ENCODE measurements at places on chromosomes 13 and 19.
A peak's percentile ranks its signal among the peaks of the same experiment; 100 is the strongest.

DNA sequence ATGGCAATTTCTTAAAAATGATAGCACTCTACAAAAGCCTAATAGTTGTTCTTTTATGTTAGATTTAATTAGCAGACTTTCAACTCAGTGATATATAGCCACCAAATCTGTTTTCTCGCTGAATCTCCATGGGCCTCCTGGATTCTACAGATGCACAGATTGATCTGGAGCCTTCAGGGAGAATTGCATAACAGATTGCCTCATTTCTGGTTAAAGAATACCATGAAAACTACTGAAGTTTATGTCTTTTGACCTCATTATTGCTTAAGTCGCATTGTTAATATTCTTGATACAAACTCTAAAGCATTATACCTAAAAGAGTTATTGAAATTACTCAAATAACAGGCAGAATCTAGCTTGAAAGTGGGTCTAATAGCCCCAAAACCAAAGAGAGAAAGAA is 53.7 kb upstream of the PRR20A start:
- no peak for DNase-seq

DNA sequence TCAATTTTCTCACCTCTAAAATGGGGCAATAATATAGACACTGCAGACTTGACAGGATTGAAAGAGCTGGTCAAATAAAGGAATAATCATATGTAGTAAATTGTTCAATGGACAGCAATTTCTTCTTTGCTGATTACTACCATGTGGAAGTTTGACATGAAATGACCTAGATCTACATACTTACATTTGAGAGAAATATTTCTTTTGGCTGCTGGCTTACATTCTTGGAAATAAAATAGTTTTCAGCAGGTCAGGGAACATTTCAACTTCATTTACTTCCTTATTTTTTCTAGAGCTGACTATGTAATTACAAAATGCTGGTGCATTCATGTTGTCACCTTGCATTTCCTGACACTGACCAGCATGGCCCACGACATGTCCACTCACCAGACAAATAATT is 294.6 kb upstream of the MIR17HG start:
- DNase-seq = no peak

DNA sequence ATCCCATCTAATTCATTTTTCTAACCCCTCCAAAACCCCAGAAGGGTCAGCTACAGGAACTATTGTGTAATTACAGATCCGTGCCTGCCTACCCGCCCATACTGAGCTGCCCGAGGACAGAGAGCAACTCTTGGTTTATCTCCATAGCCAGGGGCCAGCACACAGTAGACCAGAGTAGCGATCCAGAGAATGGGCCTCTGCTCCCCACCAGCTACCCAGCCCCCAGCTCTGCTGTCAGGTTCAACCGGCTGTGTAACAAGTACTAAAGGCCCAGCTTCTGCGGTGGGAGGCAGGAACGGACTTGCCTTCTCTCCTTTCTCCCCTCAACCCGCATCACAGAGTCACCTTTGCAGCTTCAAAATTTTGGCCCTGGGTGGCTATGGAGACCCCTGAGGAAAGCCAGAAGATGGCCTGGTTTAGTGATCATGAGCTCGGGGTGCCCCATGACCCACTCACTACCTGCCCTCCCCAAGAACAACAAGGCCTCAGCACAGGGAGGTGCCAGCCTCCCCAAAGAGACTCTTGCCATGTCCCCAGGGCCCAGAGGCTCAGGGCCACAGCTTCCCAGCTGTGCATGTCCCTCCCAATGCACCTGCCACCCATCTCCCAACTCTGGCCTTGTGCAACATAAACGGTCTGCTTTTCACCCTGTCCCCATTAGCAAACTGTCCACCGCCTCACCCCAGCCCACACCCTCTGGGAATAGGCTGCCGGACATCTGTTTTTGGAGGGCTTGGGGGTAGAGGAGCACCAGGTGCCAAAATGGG is 5.7 kb downstream of the CALM3 start:
- no peak for DNase-seq

- DNase-seq = no peak
Observed at GRCh38 chr13:80605011-80605410, 264.1 kb upstream of the SPRY2 start.

- no peak for DNase-seq
Observed at GRCh38 chr13:64420181-64420580, 2810.0 kb downstream of the PCDH9 start.

DNA sequence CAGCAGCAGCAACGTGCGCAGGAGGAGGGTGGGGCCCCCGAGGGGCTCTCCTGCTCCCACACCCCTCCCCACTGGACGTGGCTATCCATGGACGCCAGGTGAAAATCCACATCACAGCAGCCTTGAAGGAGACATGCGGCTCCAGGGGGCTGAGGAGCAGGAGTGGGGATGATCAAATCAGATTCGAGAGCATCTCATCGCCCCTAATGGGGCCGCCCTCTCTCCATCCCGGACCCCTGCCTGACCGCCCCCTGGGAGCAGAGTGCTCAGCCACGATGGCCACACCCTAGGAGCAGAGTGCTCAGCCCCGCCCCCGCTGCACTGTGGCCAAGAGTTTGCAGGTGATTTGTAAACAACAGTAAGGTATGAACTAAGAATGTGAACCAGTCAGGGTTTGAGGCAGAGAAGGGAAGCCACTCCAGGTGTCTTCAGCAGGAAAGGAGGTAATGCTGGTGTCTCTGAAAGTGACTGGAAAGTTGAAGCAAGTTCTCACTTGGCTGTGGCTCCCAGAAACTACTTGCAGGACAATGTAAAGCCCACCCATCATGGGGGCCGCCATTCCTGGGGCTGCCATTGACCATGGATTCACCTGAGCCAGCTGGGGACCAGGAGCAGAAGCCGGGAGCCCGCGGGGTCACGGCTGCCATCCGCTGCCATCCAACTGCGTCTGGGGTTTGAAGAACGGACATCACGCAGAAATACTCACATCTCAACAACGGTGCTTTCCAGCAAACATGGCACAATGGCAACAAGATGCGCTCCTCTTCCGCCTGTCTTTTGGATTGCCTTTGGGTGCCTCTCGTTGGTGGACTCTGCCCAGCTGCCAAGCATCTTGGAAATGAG is 71.8 kb downstream of the SPACA7 start:
- DNase-seq = no peak

DNA sequence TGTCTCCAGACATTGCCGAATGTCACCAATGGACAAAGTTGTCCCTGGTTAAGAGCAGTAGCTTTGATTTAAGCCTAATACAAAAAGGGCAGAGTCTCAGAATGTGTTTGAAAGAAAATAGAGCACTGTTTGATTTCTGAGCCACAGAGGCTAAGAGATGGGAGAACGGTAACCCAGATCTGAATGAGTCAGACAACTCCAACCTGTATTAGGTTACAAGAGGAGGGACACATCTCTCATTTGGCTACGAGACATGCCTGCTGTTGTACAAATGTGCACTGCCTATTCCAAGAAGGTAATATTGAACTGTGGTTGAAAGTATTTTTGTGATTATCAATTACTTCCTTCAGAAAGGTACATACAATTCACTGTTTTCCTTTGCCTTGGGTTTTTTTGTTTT is 4.9 kb upstream of the HSPH1 start:
- no peak for DNase-seq

GRCh38 chr19:42409477-42409876 is 17.7 kb downstream of the LIPE start:
- DNase-seq = no peak

- DNase-seq = no peak
Observed at GRCh38 chr13:76969488-76970365, 21.4 kb downstream of the ACOD1 start.

DNA sequence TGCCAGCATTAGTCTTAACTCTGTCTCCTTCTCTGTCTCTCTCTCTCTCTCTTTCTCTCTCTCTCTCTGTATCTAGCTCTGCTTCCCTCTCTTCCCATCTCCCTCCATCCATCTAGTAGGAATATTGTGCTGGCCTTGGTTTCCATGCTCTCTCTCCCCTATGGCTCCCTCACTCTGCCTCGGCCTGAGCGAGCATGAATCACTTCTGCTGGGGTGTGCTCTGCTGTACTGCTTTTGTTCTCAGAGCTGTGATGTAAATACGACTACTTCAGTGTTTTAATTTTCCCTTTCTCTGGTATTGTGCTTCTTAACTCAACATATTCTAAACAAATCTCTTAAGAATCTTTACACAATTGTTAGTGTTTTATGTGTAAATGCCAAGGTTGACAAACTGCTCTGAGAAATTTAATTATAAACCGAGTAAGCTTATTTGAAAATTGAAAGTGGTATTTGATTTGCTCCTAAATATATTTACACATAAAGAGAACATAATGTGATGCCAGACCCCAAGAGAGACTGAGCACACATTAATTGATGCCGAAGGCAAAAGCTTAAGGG is 211.5 kb upstream of the KL start:
- peak; percentile 78 for DNase-seq

GRCh38 chr13:73198991-73199411 is 140.2 kb downstream of the KLF5 start:
- no peak for DNase-seq

DNA sequence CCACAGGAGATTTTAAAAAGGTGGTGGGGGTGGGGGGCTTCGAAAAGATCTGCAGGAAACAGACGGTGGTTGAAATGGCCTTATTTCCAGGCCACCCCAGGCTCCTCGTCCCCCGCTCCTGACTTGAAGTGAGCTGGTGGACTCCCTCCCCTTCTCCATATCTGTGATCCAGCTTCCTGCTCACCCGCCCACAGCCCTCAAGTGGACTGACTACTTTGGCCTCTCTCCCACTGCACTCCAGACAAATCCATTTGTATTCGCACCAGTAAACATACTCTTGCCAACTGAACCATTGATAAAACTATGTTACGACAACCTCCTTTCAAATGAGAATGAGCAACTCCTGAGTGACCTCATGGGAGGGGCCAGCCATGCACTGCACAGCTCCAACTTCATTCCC is 259.5 kb downstream of the COL4A1 start:
- no peak for DNase-seq

GRCh38 chr19:5832527-5833216 is 6.8 kb downstream of the FUT6 start:
- no peak for DNase-seq

DNA sequence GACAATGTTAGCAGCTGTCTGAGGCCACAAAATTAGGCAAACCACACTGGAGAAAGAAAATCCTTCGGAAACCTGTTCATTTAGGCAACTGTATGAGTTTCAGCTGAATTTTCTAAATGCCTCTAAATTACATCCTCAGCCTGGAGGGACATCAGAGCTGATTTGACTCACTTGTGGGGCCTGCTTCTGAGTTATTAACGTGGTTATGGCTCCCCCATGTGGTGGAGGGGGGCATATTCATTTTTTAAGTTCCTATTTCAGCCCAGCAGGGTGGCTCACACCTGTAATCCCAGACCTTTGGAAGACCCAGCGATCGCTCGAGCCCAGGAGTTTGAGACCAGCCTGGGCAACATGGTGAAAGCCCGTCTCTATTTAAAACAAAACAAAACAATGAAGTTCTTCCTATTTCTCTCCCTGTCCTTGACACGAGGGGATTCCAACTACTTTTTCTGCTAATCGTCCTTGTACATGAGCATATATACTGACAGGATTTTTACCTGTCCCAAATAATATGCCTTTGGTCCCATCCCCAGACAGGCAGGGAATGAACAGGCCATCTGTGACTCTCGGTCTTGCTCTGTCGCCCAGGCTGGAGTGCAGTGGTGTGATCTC is 31.5 kb upstream of the HIF3A start:
- DNase-seq = peak; percentile 83

DNA sequence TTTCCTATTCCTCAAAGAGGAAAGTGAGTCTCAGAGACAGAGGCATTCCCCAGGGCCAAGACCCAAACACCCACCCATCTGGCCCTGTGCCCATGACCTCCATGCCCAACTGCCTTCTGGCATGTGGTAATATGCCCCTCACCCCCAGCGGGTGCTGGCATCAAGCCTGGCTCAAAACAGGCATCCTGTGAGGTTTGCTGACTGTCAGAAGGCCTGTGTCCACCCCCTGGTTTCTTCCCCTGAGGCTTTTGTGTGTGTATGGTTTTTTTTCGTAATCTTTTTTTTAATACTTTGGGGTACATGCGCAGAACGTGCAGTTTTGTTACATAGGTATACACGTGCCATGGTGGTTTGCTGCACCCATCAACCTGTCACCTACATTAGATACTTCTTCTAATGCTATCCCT is 7.6 kb upstream of the KANK2 start:
- DNase-seq = no peak

DNA sequence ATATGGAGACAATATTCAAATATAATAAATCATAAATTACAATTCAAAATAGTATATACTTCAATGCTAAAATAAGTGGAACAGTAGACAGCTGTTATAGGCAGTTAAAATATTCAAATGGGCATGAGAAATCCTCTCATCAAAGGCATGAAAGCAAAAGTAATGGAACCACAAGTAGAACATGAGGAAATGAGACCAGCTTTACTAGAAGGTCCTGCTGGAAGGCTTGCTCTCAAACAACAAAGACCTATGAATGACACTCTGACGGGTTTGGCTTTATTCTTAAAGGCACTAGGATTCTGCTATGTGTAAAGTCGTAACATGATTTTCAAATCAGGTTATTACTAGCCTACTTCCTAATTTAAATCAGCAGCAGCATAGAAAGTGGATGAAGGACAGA is 148.1 kb downstream of the VWA8 start:
- no peak for DNase-seq

GRCh38 chr13:76289558-76289957 is 596.6 kb downstream of the KCTD12 start:
- DNase-seq = no peak

- no peak for DNase-seq
Observed at GRCh38 chr13:105763851-105764250, 771.6 kb downstream of the EFNB2 start.

DNA sequence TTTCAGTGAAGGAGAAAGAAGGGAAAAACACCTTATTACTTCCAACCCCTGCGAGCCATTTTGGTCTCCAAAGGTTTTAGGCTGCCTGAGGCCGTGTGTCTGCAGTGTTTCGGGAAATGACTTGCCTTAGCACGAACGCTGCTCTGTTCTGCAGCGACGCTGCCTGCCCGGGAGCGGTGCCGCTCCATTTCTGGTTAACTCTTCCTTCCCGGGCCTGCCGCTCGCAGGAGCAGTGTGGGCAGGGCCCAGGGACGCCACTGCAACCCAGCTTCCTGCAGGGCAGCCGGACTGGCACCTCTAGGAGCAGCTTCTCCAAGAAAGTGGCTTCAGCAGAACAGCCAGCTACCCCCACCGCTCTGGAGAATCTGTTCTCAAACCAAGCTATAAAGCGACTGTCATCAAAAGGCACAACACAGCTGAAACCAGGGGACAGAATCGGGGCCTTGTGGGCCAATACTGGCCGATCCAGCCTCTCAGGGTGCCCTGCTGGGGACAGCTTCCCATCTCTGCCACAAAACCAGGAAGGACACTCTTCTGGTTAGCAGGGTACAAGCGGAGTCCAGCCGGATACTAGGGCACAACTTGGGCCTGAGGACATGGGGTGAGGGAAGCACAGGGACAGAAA is 72.2 kb downstream of the KCTD15 start:
- no peak for DNase-seq

GRCh38 chr19:29665826-29666577 is 741 bp downstream of the PLEKHF1 start:
- DNase-seq = no peak

DNA sequence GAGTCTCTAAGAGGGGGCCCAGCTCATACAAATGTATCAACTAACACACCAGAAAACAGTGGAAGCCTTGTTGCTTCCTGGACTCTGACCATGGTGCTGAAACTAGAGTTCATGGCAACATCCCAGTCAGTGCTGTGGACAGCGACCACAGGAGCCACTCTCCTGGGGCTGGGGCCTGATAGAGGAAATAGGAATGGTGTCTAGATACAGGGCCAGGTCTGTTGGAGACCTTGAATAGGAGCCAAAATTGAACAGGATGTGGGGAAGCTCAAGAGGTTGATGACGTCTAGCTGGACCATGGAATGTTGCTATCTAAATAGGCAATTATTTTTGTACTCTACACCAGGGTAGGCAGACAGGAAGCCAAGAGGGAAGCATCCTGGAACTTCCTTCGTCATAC is 21.7 kb downstream of the LILRB4 start:
- no peak for DNase-seq

Measured in NCI-H1930 (cell line).